ENCODE measurements at places on chromosomes 4 and X.
A peak's percentile ranks its signal among the peaks of the same experiment; 100 is the strongest.

DNA sequence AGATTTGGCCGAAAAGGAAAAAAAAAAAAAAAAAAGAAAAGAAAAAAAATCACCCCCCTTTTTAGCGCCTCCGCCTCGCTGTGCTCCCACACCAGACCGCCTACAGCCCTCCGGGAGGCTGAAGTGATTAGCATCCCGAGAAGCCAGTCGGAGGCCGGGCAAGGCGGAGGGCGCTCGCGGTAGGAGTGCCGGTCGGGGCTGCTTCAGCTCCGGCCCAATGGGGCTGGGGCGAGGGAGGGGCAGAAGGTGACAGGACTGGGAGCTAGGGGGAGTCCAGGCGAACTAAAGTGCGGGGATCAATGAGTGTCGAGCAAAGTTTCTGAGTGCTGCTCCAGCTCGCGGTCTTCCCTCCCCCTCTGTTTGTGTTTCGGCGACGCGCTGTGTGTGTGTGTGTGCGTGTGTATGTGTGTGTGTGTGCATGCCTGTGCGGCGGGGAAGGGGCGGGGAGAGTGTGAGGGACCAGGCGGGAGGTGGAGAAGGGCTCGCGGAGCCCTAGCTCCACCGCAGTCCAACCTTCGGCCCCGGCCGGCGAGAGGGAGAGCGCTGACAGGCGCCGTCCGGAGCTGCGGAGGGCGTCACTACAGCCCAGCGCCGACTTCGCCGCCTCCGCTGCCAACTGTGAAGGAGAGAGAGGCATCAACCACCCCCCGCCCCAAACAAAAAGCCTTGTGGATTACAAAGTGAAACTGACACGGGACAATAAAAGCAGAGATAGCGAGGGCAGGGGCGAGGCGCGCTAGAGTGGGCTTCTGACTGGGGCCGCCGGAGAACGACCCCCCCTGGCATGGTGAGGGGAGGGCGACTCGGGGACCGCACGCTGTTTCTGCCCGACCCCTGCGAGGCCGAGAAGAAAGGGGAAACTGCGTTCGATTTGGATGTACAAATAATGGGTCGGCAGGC lies at the start of gene FAT4:
FAT4 (plus strand) TSS at position 280 of the 900 bp plus-strand sequence. CDS start 1,457 bp downstream, outside the sequence.
- DNase-seq, result peak; percentile 96

- no peak for DNase-seq
These were observed 784.3 kb downstream of the ADGRL3 start for GRCh38 chr4:61984260-61984909.

- DNase-seq, result no peak
These were observed 40.5 kb upstream of the OGT start for GRCh38 chrX:71492231-71493065.

- no peak for DNase-seq
These were observed 16.3 kb upstream of the FHDC1 start for GRCh38 chr4:152919826-152920225.

GRCh38 chr4:78337244-78338020 lies 214.1 kb upstream of the ANXA3 start:
- no peak for DNase-seq

- no peak for DNase-seq
These were observed 116.8 kb upstream of the SHISA3 start for GRCh38 chr4:42280327-42281095.

DNA sequence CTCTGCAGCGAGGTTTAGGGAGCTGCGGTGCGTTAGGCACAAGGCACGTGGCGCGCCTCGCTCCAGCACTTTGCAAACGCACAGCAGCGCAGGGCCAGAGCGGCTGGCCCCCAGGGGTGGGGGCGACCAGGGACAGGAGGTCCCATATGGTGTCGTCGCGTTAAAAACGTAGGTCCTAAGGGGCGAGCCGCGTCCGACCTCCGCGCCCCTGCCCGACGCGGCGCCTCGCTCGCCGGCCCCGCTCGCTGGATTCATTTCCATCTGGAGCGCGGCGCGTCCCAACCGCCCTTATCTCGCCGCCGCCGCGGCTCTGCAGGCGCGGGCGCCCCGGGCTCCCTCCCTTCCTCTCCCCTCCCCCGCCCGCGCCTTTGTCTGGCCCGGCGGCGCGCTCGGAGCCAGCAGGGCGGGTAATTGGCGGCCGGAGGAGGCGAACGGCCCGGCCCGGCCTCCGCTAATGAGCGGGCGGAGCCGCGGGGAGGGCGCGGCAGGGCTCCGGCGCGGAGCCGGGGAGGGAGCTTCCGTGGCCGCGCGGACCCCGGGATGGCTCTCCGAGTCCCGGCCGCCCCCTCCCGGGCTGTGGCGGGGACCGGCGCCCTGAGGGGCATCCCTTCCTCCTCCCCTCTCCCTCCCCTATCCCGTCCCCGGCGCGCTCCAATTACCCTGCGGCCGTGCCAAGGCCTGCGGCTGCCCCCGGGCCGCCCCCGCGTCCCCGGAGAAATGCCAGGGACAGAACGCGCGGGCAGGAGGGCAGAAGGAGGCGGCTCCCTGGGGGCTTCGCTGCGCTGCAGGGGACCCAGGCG lies 409.0 kb downstream of the BCOR start:
- no peak for DNase-seq

DNA sequence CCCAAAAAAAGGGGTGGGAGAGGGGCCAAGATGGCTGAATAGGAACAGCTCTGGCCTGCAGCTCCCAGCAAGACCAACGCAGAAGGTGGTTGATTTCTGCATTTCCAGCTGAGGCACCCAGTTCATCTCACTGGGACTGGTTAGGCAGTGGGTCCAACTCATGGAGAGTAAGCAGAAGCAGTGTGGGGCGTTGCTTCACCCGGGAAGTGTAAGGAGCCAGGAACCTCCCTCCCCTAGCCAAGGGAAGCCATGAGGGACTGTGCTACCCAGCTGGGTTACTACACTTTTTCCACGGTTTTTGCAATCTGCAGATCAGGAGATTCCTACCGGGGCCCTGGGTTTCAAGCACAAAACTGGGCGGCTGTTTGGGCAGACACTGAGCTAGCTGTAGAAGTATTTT lies 13.9 kb upstream of the OCIAD1 start:
- no peak for DNase-seq

GRCh38 chr4:156291317-156291716 lies 337.7 kb upstream of the CTSO start:
- no peak for DNase-seq

GRCh38 chrX:32480019-32480418 lies 731.3 kb downstream of the DMD start:
- DNase-seq, result no peak

DNA sequence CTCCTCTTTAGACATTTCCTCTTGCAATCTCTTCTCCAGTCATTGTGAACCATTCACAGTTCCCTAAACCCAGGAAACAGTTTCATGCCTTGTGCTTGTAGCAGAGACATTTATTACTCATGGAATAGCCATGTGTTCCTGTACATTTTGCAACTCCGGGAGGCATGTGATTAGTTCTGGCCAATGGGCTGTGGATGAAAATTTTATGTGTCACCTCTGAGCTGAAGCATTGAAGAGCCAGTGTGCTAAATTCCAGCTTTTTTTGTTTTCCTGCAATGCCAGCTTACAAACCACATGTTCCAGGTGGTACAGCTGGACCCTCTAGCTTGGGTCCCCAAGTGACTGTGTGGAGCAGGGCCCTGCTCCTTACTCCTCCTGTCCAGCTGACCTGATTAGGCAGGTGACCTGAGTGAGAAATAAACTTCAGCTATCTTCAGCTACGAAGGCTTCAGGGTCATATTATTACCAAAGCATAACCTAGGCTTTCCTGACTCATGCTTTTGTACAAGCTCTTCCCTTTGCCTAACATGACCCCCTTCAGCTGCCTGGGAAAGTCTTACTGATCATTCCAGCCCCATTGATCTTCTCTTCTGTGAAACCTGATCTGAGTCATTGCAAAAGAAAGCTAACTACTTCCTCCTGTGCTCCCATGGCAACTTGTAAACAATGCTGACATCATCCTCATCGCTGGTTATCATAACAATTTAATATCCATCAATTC lies 200.4 kb downstream of the PTTG2 start:
- DNase-seq, result no peak

- DNase-seq, result no peak
These were observed 213.3 kb upstream of the MAB21L2 start for GRCh38 chr4:150368667-150369066.

GRCh38 chrX:108696690-108697089 lies 39.7 kb downstream of the IRS4 start:
- no peak for DNase-seq

DNA sequence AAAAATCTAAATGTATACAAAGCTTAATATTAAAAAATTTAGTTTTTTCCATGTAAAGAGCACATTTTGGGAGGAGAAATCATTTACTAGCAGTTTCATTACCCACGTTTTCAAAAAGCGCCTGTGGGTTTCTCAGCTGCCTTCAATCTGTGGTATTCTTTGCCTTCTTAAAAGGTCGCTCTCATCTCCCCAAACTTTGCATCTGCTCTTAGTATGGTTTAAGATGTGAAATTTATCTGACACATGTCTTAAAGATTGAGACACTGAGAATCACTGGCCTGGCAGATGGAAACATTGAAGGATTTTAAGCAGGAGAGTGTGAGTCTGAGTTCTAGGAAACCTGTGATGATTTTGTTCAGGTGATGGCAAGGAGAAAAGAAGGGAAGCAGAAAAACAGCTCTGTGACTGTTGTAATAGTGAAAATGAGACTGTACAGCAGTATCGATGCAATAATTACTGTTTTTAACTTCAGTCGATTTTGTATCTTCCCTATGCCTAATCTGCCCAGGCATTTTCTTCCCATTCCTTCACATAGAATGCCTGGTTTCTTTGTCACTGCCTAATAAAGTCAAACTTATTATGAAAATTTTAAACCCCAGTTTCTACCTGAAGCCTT lies 75.9 kb downstream of the PAQR3 start:
- DNase-seq, result no peak

- no peak for DNase-seq
These were observed 5.5 kb upstream of the ATP2B3 start for GRCh38 chrX:153511784-153512500.

DNA sequence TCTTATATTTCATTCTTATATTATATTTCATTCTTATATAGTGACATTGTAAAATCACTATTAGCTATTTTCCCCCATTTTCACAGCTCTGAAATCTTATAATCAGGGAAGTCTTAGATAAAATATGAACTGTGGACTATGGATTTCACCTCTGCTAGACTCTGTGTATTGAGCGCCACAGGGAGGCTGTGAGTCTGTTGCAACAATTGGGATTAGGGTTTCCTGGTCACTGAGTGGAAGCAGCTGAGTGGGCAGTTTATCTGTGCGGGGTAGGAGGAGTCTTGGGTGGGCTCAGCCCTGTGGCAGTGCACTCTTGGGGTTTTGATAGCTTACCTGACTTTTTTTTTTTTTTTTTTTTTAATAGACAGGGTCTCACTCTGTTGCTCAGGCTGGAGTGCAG lies 249.5 kb downstream of the PTTG2 start:
- no peak for DNase-seq

DNA sequence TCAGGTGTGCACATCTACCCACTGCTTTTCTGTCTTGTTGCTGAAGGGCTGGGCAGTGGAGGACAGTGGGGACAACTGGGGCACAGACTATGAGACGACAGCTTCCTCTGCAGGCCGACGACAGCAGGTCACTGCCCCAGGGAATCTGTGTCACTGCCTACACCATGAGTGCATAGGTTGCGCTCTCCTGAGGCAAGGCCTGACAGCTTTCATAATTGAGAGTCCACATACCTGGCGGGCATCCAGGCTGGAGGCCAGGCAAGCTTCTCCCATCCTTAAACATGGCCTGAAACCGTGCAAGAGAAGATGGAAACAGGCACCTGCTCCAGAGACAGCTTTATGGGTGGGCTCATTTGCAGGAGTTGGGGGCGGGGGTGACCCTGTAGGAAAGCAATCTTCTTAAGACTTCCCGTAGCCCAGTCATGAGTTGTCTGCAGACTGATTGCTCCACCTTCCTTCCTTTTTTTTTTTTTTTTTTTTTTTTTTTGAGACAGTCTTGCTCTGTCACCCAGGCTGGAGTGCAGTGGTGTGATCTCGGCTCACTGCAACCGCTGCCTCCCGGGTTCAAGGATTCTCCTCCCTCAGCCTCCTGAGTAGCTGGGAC lies 2.9 kb downstream of the ANOS1 start:
- DNase-seq, result no peak

DNA sequence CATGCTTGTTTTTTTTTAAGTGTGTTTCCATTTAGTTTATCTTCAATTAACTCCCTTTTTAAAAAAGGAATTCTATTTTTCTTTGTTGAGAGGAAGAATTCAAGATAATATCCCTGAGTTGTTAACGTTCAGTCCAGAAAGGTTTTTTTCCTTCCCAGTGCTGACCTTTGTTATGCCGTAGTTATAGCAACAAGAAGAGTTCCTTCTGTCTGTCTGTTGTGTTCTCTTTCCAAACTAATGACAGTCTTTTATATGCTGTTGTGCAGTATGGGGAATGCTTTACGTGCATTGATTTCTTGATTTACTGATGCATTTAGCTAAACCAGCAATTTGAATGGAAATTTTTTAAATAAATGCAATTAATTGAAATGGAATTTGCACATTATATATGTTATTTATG lies 6.6 kb upstream of the CXXC4 start:
- DNase-seq, result no peak

DNA sequence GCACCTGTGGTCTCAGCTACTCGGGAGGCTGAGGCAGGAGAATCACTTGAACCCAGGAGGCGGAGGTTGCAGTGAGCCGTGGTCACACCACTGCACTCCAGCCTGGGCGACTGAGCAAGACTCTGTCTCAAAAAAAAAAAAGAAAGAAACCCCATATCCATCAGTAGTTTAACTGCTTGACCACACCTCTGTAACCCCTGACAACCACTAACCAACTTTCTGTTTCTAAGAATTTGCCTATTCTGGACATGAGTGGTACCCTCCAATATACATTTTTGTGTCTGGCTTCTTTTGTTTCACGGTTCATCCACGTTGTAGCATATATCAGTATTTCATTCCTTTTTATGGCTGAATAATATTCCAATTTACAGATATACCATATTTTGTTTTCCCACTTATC lies 9.1 kb downstream of the PPAT start:
- no peak for DNase-seq

- no peak for DNase-seq
These were observed 102.5 kb downstream of the DCHS2 start for GRCh38 chr4:154389148-154389547.

DNA sequence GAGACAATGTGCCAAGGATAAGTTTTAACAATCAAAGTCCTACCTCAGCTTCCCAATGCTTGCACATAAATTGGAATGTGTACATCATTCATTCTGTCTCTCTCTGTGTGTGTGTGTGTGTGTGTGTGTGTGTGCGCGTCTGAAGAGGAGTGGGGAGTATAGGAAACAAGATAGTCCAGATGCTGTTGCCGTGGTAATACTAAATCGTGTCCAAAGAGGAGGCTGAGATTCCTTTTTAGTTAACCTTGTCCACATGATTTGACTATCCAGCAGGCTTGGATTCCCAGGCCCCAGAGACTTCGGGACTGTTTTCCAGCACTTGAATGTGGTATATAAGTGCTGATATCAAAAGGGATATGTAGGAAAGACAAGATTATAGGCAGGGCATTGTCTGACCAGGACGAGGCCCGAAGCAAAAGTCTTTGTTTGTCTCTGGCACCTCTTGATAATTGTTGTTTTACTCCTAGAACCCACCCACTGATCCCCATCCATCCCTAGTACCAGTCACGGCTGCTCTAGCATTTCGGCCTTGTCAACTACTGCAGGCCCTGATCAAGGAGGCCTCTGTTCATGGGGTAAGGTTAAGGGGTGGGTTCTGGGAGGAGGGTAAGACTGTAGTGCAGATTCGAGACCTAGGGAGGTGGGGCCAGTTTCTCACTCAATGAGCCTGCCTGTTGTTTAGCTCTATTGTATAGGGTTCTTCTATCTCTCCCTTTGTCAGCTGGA lies 3.9 kb downstream of the PLP1 start:
- DNase-seq, result no peak
